ENCODE measurements at places on chromosomes 11 and 22. TPM values are rescaled to one million over a fixed set of nuclear protein-coding genes. Genes with fewer than 3 reads are reported as not detected.

DNA sequence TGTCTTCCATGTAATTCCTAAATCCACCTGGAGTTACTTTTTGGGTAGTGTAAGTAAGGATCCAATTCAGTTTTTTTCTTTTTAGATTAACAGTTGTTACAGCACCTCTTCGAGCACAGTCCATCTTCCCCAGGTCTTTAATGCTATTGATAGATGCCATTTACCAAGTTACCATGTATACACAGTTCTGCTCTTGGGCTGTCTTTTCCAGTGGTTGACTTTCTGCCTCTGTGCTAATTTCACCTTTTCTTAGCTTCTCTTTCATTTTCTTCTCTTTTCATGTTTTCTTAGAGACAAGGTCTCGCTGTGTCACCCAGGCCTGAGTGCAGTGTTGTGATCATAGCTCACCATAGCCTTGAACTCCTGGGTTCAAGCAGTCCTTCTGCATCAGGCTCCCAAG lies 12.0 kb downstream of the ATXN10 start:
- no peak for DNase-seq
- peaks cover 36% of the 10 kb centered on the region for H3K4me1 ChIP-seq
- H3K27me3 ChIP-seq: no peaks in the 10 kb centered on the region
- H3K4me3 ChIP-seq: no peak overlapping the region
- no peaks in the 10 kb centered on the region for H3K36me3 ChIP-seq

GRCh38 chr11:129894278-129895125 lies 876 bp downstream of the NFRKB start:
- no peaks in the 10 kb centered on the region for H3K27me3 ChIP-seq
- H3K4me3 ChIP-seq: peak overlapping the region; percentile 97
- DNase-seq: no peak
- peak overlapping the region; percentile 81 for H3K27ac ChIP-seq
- H3K4me1 ChIP-seq: peaks cover 6% of the 10 kb centered on the region
- no peaks in the 10 kb centered on the region for H3K36me3 ChIP-seq

GRCh38 chr11:105456950-105457349 lies 152.9 kb upstream of the GRIA4 start:
- DNase-seq: no peak
- H3K27me3 ChIP-seq: no peaks in the 10 kb centered on the region
- H3K27ac ChIP-seq: no peak overlapping the region
- H3K4me1 ChIP-seq: no peaks in the 10 kb centered on the region
- H3K36me3 ChIP-seq: no peaks in the 10 kb centered on the region

DNA sequence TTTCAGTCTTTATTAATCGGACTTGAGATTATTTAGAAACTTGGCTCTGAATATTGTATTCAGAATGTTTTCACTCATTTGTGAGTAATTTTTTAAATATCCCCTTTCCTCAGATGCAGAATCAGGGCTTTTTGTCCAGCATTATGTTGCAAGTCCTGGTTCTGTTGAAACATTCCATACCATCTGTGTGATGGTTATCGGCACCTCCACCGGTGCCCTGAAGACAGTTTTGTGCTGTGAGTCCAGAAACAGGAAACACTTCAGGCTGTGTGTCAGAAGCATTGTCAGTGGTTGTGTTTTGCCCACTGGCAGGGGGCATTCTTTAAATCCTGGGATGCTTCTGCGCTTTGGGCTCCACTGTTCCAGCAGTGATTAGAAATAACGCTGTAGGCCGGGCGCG lies 20.4 kb downstream of the CDPF1 start:
- no peaks in the 10 kb centered on the region for H3K4me1 ChIP-seq
- no peak overlapping the region for H3K4me3 ChIP-seq
- H3K27ac ChIP-seq: no peak overlapping the region

GRCh38 chr11:33987975-33988580 lies 63.5 kb upstream of the CAPRIN1 start:
- peak; percentile 82 for DNase-seq
- H3K27ac ChIP-seq: no peak overlapping the region
- no peaks in the 10 kb centered on the region for H3K27me3 ChIP-seq
- H3K4me3 ChIP-seq: no peak overlapping the region
- H3K36me3 ChIP-seq: no peaks in the 10 kb centered on the region

GRCh38 chr11:102802341-102802740 lies 4.4 kb upstream of the MMP1 start:
- H3K27me3 ChIP-seq: no peaks in the 10 kb centered on the region
- H3K27ac ChIP-seq: no peak overlapping the region
- H3K4me3 ChIP-seq: no peak overlapping the region
- no peaks in the 10 kb centered on the region for H3K4me1 ChIP-seq
- DNase-seq: no peak
- no peaks in the 10 kb centered on the region for H3K36me3 ChIP-seq

DNA sequence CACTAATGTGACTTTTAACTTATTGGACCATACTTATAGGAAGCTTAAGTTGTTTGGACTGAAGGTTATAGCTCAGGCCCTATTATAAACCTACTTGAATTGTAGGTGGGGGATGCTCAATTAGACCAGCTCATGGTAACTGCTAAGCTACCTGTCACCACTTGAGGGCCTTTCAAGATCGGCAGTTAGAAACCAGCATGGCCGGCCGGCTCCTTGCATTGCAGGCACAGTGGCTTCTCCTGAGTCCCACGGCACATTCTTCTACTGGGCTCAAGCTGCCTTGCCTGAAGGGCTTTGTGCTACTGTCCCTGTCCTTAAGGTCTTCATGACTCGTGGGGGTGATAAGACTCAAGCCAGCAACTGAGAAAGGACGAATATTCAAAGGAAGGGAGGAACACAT lies 70.8 kb downstream of the TBC1D22A start:
- H3K27me3 ChIP-seq: no peaks in the 10 kb centered on the region
- H3K4me1 ChIP-seq: peaks cover 12% of the 10 kb centered on the region
- DNase-seq: no peak
- no peaks in the 10 kb centered on the region for H3K36me3 ChIP-seq
- H3K4me3 ChIP-seq: no peak overlapping the region

GRCh38 chr11:13126430-13126829 lies 117.3 kb downstream of the RASSF10 start:
- no peaks in the 10 kb centered on the region for H3K4me1 ChIP-seq
- no peak overlapping the region for H3K27ac ChIP-seq
- no peak overlapping the region for H3K4me3 ChIP-seq

- DNase-seq: no peak
- no peaks in the 10 kb centered on the region for H3K4me1 ChIP-seq
- H3K27ac ChIP-seq: no peak overlapping the region
- H3K4me3 ChIP-seq: no peak overlapping the region
Observed at GRCh38 chr11:112506852-112507251, 246.2 kb upstream of the PLET1 start.

DNA sequence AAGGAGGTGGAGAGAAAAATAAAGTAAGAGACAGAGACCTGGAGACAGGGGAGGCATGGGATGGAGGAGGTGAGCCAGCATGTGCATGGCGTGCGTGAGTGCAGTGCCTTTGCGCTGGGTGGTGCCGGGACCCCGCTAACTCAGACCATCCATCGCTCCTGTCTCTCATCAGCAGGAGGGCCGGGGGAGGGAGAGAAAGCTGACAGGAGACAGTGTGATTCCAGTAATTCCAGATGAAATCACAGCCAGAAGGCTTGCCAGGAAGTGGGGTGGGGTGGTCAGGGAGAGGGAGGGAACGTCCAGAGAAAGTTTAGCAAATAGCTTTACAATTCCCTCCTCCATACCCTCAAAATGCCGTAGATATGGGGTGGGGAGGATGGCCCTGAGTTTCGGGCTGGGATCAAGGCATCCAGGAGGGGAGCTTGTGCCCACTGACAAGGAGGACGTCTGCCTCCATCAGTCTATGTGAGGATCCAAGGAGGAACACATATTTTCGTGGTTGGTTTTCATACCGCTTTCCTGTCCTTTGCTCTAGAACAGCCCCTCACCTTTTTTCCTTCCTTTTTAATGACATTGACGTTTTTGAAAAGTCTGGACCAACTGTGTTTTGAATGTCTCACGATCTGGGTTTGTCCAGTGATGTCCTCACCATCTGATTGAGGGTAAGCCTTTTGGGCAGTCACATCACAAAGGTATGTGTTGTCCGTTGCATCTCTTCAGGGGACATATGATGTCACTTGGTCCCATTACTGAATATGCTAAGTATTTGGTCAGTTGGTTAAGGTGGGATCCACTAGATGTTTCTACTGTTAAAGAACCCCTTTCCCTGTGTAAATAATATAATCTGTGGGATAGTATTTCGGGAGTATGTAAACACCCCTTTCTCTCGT lies 567.3 kb downstream of the MIAT start:
- no peak overlapping the region for H3K27ac ChIP-seq
- peaks cover 3% of the 10 kb centered on the region for H3K4me1 ChIP-seq
- no peaks in the 10 kb centered on the region for H3K27me3 ChIP-seq
- H3K36me3 ChIP-seq: no peaks in the 10 kb centered on the region

DNA sequence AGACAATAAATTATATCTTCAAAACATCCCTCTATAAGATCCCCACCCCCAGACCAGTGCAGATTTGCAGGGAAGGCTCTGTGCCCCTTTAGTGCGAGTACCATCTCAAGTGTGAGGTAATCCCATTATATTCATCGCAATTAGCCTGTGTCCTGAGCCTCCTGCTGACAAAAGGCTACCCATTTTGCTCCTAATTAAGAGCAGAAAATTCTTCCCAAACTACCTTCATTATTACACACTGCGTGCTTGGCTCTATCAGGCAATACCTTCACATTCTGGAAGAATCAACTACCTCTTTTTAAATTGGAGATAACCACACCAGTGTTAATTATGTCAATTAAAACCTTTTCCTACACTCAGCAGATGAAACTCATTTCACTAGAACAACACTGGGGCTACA lies 1133.4 kb upstream of the CCDC90B start:
- no peaks in the 10 kb centered on the region for H3K4me1 ChIP-seq
- H3K4me3 ChIP-seq: no peak overlapping the region
- no peaks in the 10 kb centered on the region for H3K36me3 ChIP-seq
- no peak for DNase-seq
- H3K27ac ChIP-seq: no peak overlapping the region

DNA sequence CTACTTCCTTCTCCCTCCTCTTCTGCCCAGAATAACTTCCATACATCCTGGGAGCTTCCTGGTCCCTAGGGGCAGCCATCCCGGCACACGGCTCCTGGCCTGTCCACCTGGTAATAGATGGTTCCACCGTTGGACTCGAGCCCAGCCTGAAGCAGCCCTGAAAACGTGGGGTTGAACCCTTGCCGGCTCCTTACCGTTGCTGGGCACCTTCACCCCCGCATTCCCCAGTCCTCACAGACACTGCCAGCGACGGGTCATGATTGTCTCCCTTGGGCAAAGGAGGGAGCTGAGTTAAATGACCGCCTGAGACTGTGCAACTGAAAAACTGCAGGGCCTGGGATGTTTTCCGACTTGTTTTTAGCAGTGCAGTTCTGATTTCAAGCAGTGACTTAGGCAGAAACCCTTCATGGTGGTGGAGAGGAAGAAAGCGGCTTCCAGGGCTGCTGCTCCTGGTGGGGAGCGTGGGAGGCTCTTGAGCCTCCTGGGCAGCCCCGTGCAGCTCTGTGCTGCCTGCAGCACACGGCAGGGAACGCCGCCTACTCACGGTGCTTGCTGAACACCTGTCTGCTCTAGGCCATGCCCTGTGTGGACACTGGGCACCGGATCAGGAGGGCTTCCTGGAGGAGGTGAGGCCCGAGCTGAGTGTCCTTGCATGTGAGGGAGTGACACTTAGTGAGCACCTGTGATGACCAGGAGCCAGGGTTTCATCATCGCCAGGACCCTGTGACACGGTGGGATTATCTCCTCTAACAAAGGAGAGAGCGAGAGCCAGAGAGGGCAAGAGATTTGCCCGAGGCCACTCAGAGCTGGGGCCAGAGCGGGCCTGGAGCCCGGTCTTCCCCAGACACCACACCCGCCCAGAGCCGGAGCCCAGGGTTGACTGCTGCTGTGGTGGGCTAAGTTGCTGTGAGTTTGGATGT lies 77.4 kb downstream of the FBLN1 start:
- no peak for DNase-seq
- H3K36me3 ChIP-seq: no peaks in the 10 kb centered on the region
- H3K27ac ChIP-seq: no peak overlapping the region
- no peaks in the 10 kb centered on the region for H3K4me1 ChIP-seq

GRCh38 chr11:41522391-41522790 lies 62.9 kb upstream of the LRRC4C start:
- no peaks in the 10 kb centered on the region for H3K36me3 ChIP-seq
- no peaks in the 10 kb centered on the region for H3K27me3 ChIP-seq
- H3K27ac ChIP-seq: no peak overlapping the region
- no peaks in the 10 kb centered on the region for H3K4me1 ChIP-seq

- no peak overlapping the region for H3K27ac ChIP-seq
- no peak for DNase-seq
- peaks cover 15% of the 10 kb centered on the region for H3K4me1 ChIP-seq
- H3K4me3 ChIP-seq: no peak overlapping the region
Observed at GRCh38 chr11:72001834-72002591, 3.3 kb downstream of the IL18BP start.

DNA sequence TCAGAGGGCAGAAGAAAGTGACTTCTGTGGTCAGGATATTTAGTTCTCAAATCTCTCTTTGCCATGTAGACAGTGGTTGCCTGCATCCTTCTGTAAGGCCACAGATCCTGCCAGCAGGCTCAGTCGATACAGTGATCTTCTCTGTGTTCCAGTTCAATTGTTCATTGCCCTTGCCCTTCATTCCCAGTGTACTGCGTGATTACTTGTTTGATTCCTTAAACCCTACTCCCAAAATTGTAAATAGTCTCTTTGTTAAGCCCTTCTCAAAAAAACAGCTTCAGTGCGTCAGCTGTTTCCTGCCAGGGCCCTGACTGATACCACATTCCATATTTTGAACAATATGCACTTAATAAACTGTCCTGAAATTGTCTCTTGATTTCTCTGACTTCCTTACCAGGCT lies 9.3 kb upstream of the TYR start:
- H3K27ac ChIP-seq: no peak overlapping the region
- no peaks in the 10 kb centered on the region for H3K4me1 ChIP-seq
- no peak overlapping the region for H3K4me3 ChIP-seq
- no peaks in the 10 kb centered on the region for H3K36me3 ChIP-seq
- no peak for DNase-seq

DNA sequence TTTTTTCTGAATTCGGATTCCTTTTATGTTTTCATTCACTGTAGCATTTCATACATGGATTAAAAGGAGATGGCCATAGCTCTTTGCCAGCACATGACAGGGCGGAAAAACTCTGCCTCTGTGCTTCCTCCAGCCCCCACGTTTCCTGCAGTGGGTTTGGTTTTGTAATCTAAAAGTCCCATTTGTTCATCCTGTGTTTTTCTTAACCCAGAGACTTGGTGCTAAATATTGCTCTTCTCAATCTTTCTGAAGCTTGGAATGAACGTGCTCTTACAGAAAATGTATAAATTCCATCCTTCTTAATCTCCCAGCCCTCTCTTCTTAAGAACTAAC lies 89.9 kb downstream of the PPP6R3 start:
- H3K4me3 ChIP-seq: no peak overlapping the region
- no peak overlapping the region for H3K27ac ChIP-seq
- no peaks in the 10 kb centered on the region for H3K27me3 ChIP-seq
- H3K36me3 ChIP-seq: no peaks in the 10 kb centered on the region
- H3K4me1 ChIP-seq: peaks cover 19% of the 10 kb centered on the region

GRCh38 chr11:66510271-66510989 lies at the start of gene BBS1:
TSS of gene BBS1 (plus strand) at chr11:66510635. CDS start at chr11:66510660, 25 bp downstream.
- peak within 1 kb of the TSS; percentile 57 for H3K27ac ChIP-seq
- DNase-seq: peak; percentile 90
- peak within 1 kb of the TSS; percentile 70 for H3K4me3 ChIP-seq
- H3K36me3 ChIP-seq: no peaks in the 10 kb centered on the region

ELMOD1 gene
- total RNA-seq: 8.7 TPM

RASGRP2 gene
- total RNA-seq: 26.3 TPM

POU2F3 gene
- total RNA-seq: 0.31 TPM

CNIH2 gene
- 4.0 TPM for total RNA-seq

CHADL gene
- 6.5 TPM for total RNA-seq

SAA1 gene
- total RNA-seq: not detected

BCO2 gene
- 10.4 TPM for total RNA-seq

CCDC87 gene
- total RNA-seq: 14.4 TPM

PDGFD gene
- 8.0 TPM for total RNA-seq
